ENCODE measurements at places on chromosomes 11 and 22.
A peak's percentile ranks its signal among the peaks of the same experiment; 100 is the strongest.

- DNase-seq = no peak
Measured at GRCh38 chr11:104925850-104926249, 27.6 kb upstream of the CASP12 start.

DNA sequence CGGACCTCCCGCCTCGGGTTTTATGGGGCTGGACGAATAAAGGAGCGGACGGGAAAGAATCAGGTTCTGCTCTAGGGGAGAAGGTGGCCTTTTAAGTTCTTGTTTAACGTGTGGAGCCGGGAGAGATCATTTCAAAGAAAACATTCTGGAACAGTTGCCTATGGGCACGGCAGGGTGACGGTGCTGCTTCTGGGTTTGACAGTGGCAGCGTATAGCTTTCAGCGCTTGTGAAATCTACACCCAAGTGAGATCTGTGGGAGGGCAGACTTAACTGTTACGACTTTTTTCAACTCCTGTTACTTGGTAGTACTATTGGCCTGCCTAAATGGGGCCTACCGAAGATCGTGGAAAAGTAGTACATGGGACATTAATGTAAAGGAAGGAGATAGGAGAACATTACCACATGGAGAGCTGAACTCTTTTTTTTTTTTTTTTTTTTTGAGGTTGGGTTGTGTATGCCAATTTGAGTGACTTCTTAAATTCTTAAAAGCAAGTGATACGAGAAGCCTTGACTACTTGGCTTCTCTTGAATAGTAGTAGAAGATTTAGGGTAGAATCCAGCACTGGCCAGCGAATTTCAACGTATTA lies 743 bp downstream of the USP47 start:
- peak; percentile 57 for DNase-seq

DNA sequence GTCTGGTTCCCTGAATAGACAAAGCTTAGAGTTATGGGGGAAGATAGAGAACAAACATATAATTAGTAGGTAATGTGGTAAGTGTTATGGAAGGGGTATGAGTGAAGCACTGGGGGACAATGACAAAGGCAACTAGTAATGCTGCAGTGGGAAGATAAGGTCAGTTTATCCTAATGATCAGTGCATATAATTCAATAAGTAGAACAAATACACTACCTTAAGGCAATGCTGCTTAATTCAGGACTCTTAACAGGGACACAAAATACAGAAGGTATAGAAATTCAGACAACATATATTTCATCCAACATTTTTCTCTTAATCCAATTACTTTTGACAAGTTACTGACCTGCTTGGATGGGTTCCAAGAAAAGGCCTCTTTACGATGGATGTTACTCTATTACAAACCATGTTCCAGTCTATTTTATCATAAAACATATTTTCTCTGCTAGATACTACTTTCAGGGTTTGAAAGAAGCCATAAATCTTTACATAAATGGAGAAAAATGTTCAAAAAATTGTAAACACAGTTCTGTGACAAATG lies 1186.2 kb downstream of the LRRC4C start:
- no peak for DNase-seq

DNA sequence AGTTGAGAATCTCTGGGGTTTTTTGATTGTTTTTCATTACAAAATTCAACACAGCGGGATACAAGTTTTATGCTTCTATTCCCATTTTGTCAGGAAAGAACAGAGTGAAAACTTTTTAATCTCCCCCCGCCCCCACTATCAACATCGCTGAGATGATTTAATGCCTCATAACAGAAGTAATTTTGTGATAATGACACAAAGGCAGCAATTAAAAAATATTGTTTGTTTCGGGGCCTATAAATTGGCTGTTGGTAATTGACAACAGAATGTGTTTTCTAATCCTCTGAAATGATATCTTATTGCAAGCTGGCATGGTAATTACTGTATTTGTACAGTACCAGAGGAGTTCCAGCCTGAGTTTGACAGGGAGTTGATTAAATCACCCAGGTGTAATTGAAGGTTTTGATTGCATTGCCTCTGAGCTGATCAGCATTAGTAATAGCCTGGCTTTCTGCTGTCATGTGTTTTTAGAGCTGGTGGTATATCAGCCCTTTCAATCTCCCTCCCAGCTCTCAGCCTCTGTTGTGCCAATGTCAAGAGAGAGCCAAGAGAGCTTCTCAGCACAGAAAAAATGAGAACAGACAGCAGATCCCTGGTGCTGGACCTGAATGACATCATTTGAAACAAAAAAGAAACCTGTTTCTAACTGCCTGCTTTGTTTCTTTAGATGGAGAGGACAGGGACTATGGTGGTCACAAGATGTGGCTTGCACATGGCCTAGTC lies 265.1 kb downstream of the FAM76B start:
- no peak for DNase-seq

GRCh38 chr11:59259867-59260475 lies 47.2 kb upstream of the MPEG1 start:
- DNase-seq = no peak

GRCh38 chr22:35728639-35729308 lies 11.1 kb downstream of the APOL5 start:
- no peak for DNase-seq
